ENCODE measurements at places on chromosomes 5 and 9.

GRCh38 chr5:68137511-68138140, 77.9 kb upstream of the PIK3R1 start:
- DNase-seq = no peak

DNA sequence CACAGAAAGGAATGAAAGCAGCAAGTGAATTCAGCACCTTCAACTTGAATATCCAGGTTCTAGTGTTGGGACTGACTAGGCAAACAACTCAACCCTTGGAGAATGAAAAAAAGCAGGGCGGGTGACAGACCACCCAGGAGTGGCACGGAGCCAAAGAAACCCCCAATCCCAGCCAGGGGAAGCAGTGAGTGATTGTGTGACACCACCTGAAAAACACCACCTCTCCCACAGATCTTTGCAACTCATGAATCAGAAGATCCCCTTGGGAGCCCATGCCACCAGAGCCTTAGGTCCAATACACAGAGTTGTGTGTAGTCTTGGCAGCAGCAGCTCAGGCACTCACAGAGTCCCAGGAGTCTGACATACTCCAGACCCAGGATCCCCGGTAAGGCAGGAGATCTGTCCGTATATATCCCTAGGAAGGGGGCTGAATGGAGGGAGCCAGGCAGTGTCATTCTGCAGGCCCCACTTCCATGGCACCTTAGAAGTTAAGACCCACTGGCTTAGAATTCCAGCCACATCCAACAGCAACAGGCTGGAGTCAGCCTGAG, 22.1 kb upstream of the ROR2 start:
- DNase-seq = no peak

- no peak for DNase-seq
These were observed 80.8 kb upstream of the GNAQ start for GRCh38 chr9:78112406-78112805.

- DNase-seq = no peak
These were observed 235.4 kb downstream of the CACNA1B start for GRCh38 chr9:138112791-138113600.

- no peak for DNase-seq
These were observed 1.1 kb downstream of the CRAT start for GRCh38 chr9:129109537-129109903.

- no peak for DNase-seq
These were observed 220.2 kb downstream of the IRX2 start for GRCh38 chr5:2531318-2531717.

DNA sequence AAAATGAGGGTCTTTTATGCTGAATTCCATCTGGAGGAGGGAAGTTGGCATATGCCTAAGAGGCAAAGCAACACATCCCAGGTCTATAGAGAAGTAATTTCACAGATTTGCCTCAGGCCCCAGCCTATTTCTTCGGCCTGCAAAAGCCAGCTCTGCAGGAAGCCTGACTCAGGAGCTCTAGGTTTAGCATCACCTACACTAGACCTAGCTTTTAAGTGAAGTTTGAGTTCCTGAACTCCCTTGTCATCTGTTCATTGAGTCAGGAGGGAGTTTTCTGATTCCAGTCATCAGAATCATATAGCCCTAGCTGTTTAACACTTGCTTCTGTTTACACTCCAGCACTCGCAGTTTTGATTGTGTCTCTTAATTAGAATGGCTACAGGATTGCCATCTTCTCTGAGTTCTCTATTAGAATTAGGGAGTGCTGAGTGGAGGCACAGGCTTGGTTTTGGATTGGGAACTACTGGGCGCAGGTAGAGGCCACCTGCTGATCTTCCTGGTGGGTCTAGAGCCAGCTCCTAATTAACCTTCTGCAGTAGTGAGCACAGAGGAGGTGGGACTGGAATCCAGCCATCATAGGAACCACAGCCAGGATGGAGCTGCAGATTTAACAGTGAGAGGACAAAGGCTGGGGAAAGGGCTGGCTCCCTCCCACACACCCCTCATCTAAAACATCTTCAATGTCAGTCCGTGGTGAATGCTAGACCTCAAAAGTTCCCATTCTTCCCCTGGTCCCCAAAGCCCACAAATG, 179.5 kb downstream of the TRIO start:
- no peak for DNase-seq

DNA sequence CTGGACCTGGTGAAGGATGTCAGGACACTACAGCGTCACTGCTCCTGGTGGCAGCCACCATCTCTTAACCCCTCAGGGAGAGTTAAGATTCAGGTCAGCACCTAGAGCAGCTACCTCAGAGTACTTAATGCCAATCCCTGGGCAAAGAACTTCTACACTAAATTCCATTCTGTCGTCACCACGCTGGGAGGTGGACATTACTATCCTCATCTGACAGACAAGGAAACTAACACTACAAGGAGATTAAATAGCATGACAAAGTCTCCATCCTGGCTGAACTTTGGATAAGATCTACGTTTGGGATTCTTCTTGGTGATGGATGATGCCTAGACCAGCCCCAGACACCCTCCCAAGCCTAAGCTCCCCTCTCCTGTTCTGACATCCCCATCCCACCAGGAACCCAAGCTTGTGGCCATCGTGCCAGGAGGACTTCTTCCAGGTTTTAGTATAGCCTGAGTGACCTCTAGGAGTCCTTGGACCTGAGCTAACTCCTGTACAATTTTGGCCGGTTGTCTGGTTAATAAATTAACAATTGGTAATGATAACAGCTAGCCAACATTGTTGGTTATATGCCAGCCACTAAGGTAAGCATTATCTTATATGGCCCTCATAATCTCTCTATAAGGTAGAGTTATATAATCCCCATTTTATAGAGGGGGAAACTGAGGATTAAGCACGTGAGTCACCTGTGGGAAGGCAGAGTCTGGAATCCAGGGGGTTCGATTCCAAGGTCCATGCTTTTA, 54.8 kb downstream of the C5orf15 start:
- DNase-seq = no peak

DNA sequence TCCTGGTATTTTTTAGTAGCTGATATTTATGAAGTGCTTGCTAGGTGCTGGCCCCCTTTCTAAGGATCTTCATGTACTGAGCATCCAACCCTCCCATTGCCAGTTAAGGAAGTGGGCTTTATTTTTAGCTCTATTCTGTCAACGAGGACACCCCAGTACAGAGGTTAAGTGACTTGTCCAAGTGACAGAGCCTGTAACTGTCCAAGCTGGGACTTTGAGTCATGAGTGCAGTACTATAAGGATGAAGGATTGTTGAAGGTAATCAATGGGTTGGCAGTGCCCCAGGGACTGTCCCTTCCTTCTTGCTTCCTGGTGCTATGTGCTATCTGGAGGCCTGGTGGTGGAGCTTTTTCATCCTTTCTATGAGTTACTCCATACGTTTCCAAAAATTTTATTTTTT, 18.0 kb upstream of the FABP6 start:
- no peak for DNase-seq

DNA sequence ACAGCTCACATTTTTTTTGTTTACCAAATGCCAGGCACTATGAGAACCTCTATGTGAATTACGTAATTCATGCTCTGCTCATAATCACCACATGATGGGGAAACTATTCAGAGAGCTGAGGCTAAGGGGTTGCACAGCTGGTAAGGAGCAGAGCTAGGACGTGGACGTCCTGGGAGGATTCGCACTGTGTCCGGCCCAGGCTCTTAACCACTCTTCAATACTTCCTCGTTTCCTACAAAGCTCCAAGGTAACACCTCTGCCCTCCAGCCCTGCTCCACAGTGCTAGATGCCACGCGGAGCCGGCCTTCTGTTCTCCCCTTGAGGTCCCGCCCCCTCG, 8.7 kb downstream of the PHF19 start:
- DNase-seq = no peak

GRCh38 chr5:35096216-35096615, 48.5 kb upstream of the AGXT2 start:
- no peak for DNase-seq

GRCh38 chr9:128625391-128626146, 31.1 kb downstream of the DYNC2I2 start:
- DNase-seq = no peak

DNA sequence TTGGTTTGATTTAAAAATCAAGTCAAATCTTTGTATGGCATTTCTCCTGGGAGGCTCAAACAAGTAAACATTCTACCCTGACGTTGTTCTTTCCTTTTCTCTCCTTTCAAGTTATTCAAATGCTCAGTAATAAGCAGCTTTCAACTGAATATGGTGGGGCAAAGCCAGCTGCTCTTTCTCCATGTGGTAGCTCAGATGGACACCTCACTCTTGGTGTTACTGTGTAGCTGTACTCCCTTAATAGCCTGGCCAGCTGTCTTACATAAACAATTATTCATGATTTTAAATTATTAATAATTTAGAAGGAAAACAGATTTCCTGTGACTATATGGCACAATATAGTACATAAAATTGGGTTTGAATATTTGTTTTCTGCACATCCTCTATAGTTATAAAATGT, 165.2 kb downstream of the PDE4D start:
- DNase-seq = no peak

DNA sequence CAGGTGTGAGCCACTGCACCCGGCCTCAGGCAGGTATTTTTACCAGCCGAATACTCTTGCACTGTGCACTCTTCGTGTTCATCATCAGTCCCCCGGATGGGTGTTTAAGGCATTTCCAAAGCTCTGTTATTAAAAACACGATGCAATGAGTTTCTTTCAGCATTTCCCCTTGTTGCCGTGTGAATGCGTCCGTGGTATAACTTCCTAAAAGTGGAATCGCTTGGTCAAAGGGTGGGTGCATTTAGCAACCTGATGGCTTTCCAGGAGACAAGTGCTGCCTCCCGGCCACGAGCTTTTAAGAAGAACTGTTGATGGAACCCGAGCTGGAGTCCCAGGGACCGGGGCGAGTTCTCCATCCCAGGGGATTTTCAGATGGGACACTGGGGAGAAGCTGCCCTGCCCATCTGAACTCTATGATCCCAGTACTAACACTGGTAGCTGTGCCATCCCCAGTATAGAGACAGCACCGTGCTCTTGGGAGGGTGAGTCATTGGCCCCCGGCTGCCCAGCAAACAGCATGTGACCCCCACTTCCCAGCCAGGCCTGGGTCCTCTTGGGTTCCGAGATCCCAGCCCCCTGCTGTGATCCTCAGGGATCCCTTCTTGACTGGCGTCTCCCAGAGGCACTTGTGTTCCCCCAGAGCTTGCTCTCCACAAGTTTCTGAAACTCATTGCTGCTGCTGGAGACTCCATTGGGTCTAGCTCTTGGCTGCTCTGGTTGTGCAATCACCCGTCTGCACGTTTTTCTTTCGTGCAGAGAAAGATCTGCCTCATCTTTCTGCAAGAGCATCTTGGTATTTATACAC, 169.5 kb upstream of the IER5L start:
- DNase-seq = no peak

GRCh38 chr5:155129513-155129880, 115.9 kb downstream of the KIF4B start:
- no peak for DNase-seq

GRCh38 chr5:168755548-168756093, 176.5 kb upstream of the PANK3 start:
- DNase-seq = no peak

GRCh38 chr5:133581348-133581747, 31.0 kb downstream of the FSTL4 start:
- DNase-seq = no peak

- DNase-seq = no peak
These were observed 367.5 kb downstream of the DEPDC1B start for GRCh38 chr5:60332244-60333004.

DNA sequence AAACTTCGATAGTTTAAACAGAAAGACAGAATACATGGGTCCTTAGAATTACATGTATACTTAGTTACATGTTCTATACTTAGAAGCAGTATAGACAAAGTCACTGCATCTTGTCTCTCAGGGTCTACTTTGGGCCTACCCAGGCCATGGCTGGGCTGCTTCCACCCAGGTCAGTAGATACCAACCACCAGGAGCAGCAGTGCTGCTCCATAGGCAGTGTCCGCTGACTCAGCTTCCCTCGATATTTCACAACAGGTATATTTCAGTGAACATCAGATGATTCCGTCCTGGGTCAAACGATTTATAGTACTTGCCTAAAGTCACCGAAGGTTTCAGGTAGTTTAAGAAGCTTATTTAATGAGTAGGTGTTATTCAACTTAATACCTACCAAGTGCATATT, 18.0 kb downstream of the IARS1 start:
- no peak for DNase-seq

GRCh38 chr9:117963493-117964090, 259.4 kb downstream of the TLR4 start:
- no peak for DNase-seq

DNA sequence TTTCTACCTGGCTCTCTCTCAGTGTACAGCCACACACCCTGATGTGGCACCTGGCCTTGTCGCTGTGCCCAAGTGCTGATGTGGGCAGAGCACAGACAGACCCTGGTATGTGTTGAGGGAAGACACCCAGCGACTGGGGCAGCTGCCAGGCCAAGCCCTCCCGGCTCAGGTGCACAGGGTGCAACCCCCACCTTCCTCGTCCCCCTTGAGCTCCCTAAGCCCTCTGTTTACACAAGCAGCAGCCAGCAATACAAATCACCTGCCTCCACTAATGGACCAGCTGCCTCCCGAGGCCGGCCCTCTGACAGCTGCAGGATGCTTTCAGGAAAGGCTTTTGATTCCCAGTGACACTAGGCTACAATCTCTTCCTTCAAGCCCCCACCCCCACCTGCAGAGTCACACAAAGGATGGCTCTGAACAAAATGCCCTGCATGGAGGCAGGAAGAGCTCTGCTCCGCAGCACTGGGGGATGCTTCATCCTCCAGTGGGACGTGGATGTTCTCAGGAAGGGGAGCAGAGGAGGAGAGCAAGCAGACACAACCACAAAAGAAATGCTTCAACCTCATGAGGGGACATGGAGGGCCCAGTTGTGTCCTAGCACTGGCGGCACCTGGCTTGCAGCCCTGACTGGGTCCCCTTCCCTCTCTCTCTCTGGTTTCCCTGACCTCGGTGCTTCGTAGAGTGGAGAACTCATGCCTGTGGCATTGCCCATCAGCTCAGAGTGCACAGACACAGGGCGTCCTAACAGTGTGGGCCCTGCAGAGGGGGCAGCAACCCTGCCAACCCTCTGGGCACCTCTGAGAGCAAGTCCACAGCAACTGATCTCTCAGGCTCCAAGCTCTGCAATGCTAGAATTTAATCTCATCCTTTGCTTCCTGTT, 140.8 kb downstream of the BARX1 start:
- DNase-seq = no peak

- no peak for DNase-seq
These were observed 339.2 kb downstream of the PRR16 start for GRCh38 chr5:120803282-120803681.

DNA sequence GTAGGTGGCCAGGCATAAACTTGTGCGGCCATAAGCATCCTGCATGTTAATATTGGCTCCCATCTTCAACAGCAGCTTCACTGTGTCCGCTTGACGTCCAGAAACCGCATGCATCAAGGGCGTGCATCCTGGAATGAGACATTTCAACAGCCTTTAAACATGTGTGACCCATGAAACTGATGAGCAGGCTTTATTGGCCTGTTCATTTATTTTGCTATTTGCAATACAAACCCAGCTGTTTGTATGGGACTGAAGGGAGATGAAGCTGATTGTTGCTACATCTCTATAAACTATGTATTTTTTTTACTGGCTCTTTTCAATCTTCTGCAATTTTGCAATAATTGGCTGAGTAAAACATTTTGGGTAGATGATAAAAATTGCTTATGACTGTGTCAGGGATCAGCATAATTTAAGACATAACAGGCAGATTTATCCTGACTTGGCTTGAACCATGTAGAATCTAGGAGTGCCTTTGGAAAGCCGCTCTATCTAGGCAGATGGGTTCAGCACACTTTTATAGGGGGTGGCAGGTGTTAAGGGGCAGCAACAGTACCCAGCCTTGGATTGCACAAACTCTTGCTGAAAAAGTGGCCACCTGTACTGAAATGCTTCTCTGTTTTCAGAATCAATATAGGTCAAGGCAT, 56.9 kb downstream of the ANKRD55 start:
- no peak for DNase-seq

All from stimulated activated CD8-positive, alpha-beta memory T cell treated with anti-CD3 and anti-CD28 coated beads, Interleukin-4, amount 100 ng/mL, for 4 hours (primary cell).